ENCODE measurements at places on chromosomes 1 and 21.

GRCh38 chr1:27588256-27589232 lies 15.4 kb downstream of the AHDC1 start:
- DNase-seq, result no peak

DNA sequence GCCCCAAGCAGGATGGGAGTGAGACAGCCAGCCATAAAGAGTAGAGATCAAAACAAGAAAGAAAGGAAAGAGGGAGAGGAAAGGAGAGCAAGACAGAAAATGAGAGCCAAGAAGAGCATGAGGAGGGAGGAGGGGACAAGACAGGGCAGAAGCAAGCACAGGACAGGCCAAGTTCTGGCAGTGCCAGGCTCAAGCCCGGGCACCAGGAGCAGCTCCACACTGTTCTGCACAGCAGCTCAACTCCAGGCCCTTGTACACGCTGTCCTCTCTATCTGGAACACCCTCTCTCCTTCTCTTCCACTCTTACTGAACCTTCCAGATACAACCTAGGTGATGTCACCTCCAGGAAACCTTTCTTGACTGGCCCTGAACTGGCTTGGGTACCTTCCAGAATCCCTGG lies 11.7 kb downstream of the IFFO2 start:
- no peak for DNase-seq

- no peak for DNase-seq
These were observed 96.6 kb upstream of the ETV3 start for GRCh38 chr1:157234705-157235273.

- no peak for DNase-seq
These were observed 45.1 kb downstream of the TMEM51 start for GRCh38 chr1:15198684-15199083.

- no peak for DNase-seq
These were observed 346.3 kb upstream of the POU3F1 start for GRCh38 chr1:38392861-38393260.

DNA sequence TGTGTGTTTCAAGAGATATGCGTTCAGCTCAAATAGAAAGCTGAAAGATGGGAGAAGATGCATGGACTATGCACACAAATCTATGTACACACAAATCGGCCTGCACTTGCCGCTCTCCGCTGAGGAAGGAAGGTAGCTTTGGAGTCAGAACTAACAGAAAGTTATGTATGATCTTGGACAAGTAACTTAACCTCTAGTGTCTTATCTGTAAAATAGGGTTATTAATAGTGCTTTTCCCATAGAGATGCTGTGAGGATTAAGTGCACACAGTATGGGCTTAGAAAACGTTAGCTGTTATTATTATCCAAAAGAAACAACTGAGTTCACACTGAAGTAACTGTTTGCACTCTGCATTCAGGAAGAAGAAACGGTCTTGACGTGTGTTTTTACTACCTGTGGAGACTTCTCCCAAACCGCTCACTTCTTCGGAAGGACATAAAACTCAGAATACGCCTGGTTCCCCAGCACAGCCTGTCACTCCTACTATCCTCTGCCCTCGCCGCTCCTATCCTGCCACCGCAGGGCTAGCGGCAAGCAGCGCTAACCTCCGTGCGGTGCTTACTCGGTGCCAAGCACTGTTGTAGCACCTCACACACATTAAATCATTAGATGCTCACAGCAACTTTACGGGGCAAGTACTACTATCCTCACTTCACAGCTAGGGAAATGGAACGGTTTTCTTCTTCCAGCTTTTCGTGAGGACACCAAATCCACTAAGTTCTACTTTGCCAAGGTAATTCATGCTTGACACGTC lies 1.3 kb downstream of the TGFBR3 start:
- no peak for DNase-seq

DNA sequence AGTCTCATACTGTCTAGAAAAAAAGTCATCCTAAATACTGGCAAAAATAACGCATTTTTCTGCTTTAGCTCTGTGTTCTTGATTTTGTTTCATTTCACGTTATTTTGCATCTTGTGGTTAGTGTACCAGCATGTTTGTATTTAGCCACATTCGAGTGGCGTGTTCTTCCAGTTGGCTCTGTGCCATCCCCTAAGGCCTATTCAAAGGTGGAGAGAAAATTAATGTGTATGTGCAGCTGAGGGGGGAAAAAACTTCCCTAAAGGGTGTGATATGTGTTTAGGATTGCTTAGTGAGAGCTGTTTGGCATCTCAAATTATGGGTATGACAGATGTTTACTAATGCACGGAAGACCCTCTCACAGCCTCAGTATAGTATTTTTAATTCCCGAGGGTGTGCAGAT lies 12.1 kb downstream of the DNAJC16 start:
- DNase-seq, result no peak

- DNase-seq, result no peak
These were observed 6.3 kb downstream of the NME7 start for GRCh38 chr1:169361281-169361680.

GRCh38 chr1:91717839-91718238 lies 168.1 kb downstream of the TGFBR3 start:
- DNase-seq, result no peak

GRCh38 chr1:38776466-38777065 lies 83.0 kb downstream of the RRAGC start:
- no peak for DNase-seq

- no peak for DNase-seq
These were observed 34.9 kb downstream of the AHDC1 start for GRCh38 chr1:27569088-27569460.

DNA sequence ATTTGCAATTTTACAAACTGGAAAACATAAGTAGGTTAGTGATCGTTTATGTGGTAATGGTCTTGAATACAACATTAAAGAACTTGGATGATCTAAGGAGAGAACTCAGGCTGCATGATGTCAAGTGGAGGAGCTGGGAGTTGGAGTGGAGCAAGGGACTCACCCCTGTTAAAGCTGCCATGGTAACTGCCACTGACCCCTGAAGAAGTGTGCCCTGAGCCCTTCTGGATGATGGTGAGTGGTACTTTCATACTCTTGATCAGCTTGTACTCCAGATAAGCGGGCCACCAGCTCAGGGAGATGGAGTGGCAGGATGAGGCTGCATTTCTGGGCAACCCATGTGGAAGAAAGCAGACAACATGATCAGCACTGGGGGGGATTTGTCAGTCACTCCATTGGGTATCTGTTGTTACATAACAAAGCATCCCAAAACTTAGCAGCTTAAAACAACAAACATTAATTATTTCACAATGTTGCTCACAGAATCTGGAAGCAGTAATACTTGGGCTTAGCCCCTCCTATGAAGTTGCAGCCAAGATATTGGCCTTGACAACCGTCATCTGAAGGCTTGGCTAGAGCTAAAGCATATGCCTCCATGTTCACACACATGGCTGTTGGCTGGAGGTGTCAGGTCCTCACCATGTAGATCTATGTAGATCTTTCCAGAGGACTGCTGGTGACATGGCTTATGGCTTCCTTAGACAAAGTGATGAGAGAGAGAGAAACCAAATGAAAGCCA lies 213.8 kb downstream of the DUSP10 start:
- DNase-seq, result no peak

Data from AG04449 (cell line).